ENCODE measurements at places on chromosomes 6 and 20.

DNA sequence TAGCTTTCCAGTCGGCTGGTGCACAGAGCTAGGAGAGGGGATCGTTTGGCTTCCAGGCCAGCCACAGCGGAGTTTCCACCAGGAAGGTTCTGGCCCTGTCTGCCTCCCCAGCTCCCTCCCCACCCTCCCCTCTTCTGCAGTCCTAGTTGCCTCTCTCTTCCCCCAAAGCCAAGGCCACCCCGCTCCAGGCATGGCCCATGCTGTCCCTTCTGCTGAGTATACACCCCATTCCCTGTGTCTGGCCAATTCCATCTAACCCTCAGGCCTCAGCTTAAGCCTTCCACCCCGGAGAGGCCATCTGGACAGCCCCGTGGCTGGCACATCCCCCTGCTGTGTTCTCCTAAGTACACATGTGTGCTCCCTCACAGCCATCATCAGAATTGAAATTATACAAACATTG, 167.4 kb downstream of the CDH4 start:
- no peak for DNase-seq

- DNase-seq, result no peak
These were observed 35.5 kb downstream of the TRMT6 start for GRCh38 chr20:5914859-5915258.

- DNase-seq, result no peak
These were observed at the start of gene KIF13A for GRCh38 chr6:17987447-17987696. Gene KIF13A, minus strand, starts transcription at chr6:17987635. Its CDS starts 172 bp downstream, at chr6:17987463.

- no peak for DNase-seq
These were observed 93.3 kb downstream of the GPX5 start for GRCh38 chr6:28618898-28619555.

DNA sequence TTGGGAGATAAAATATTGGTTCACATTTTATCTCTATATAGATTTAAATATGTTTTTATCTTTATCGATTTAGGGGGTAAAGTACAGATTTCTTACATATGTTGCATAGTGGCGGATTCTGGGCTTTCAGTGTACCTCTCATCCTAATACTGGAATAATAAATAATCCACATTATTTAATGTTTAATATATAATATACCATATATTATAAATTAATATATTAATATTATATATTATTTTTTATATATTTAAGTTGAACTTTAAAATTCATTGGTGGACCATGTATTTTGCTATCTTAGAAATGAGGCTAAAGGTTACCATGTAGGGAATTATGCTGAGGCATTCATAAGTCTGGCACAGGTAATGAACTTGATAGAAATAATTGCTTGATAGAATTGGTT, 89.6 kb upstream of the POPDC3 start:
- DNase-seq, result no peak
